ENCODE measurements at places on chromosomes 7 and 10. TPM values are rescaled to one million over a fixed set of nuclear protein-coding genes. Genes with fewer than 3 reads are reported as not detected.

Gene ECD
- 34.1 TPM for total RNA-seq

Gene PNLIPRP3
- not detected for total RNA-seq

Gene EVX1
- not detected for total RNA-seq

Gene CPN1
- not detected for total RNA-seq

Gene ADAM12
- 45.6 TPM for total RNA-seq

Gene SLC26A3
- total RNA-seq, result not detected

Gene TBC1D12
- total RNA-seq, result 19.4 TPM

Gene CDH23
- not detected for total RNA-seq

Gene TRIM74
- 1.5 TPM for total RNA-seq

Gene CCL24
- total RNA-seq, result not detected

Gene FRAT1
- total RNA-seq, result 3.6 TPM

Gene AKR1D1
- not detected for total RNA-seq

Gene NKX1-2
- total RNA-seq, result not detected

Gene ZNF777
- total RNA-seq, result 17.1 TPM

Gene NUDT13
- total RNA-seq, result 2.8 TPM

Gene FOXI2
- not detected for total RNA-seq

Gene SPDYE5
- total RNA-seq, result not detected

Gene LGI1
- not detected for total RNA-seq

Gene GATAD1
- total RNA-seq, result 42.2 TPM

Gene PLPP4
- 2.0 TPM for total RNA-seq

Gene POMZP3
- 9.6 TPM for total RNA-seq

Gene HGF
- 13.9 TPM for total RNA-seq

Gene TRPV5
- total RNA-seq, result not detected

Gene SPAM1
- not detected for total RNA-seq

Gene HOGA1
- not detected for total RNA-seq

Gene PRF1
- not detected for total RNA-seq

Gene OPALIN
- not detected for total RNA-seq

Gene RBP4
- 0.56 TPM for total RNA-seq

Gene ADAMTS14
- total RNA-seq, result 4.1 TPM

Gene LIPJ
- not detected for total RNA-seq

Gene USP6NL
- 13.8 TPM for total RNA-seq

Gene SORBS1
- total RNA-seq, result 1.7 TPM

Gene CUBN
- total RNA-seq, result 1.7 TPM

Gene MSMB
- not detected for total RNA-seq

Gene OGDHL
- 1.7 TPM for total RNA-seq

Gene MKX
- total RNA-seq, result 20.5 TPM

Gene EPDR1
- total RNA-seq, result 16.6 TPM

Gene FAM24B
- total RNA-seq, result not detected

Gene ENTPD7
- total RNA-seq, result 21.7 TPM

Gene ECHDC3
- total RNA-seq, result 1.2 TPM
